Stimulated activated CD8-positive, alpha-beta memory T cell treated with anti-CD3 and anti-CD28 coated beads, Interleukin-7, amount 100 ng/mL, for 1 hour (primary cell): ENCODE measurements at places on chromosomes 1 and 21.

DNA sequence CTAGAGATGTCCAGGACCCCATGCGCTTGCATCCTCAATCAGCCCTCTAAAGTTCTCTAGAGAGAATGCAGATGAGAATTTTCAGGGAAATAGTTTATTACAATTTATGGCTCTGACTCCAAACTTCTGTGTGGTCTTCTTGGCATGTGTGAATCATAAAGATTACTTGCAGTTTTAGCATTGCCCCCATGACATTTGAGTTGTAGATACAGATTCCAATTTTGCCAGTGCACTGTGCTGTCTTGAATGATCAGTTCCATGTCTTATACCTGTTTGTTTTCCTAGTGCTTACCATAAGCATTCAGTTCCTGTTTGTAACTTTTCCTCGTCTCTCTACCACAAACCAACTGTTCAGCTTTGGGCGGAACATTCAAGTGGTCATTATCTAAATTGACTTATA lies 4.8 kb downstream of the KRTAP21-3 start:
- no peak for DNase-seq

GRCh38 chr1:226135059-226135651 lies 51.4 kb downstream of the ACBD3 start:
- no peak for DNase-seq

GRCh38 chr1:184032930-184033418 lies 4.6 kb downstream of the COLGALT2 start:
- DNase-seq: no peak

DNA sequence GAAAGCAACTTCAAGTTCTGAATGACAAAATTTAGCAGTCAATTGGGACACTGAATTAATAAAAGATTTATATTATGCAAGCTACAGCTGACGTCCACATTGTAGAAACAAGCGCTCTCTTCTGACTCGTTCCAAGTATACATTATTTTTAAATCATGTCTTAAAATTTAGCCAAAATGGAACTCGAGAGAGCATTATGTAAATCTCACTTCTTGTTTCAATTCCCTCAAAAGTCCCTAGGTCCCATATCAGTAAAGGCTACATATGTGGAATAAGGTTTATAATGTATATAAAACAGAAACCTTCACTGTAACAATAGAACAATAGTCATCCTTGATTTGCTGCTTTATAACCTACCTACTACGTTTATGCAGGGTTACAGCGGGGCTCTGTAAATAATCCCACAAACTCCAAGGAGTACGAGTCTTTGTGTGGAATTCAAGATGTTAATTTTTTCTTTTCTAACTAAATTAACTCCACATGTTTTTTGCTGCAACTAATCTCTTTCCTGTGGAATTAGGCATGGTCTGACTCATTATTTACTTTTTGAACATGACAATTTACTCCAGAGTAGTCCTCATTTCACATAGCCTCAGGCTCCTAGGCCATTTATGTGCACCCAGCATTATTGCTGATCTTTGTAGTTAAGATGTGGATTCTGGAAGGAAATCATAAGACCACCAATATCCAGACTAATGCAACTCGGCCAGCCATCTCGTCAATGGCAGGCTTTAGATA lies 785.1 kb downstream of the LTN1 start:
- no peak for DNase-seq

DNA sequence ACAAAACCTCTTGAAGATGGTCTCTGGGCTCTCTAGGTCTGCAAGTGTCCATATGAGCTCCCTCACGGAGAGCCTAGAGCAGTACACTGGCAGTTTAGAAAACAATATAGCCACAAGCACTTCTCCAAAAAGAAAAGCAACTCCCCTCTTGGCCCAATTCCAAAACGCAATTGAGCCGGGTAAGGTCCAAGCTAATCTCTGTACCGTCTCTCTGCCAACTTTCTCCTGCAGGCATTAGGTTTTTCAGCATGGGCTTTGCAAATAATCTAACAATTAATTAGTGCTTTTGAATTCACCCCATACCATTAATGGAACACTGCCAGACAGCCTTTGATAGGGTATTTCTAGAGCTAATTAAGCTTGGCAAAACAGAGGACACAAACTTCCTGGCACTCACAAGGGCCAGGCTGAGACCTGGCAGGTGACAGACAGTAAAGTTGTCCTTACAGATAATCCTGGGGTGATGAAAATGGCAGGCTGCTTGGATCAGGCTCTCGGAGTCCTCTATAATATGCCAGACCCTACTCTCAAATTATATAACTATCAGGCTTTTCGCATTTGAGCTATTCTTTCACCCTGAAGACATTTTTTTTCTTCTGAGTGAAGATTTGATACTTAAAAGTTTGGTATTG lies 39.8 kb downstream of the TGFBR3 start:
- no peak for DNase-seq

DNA sequence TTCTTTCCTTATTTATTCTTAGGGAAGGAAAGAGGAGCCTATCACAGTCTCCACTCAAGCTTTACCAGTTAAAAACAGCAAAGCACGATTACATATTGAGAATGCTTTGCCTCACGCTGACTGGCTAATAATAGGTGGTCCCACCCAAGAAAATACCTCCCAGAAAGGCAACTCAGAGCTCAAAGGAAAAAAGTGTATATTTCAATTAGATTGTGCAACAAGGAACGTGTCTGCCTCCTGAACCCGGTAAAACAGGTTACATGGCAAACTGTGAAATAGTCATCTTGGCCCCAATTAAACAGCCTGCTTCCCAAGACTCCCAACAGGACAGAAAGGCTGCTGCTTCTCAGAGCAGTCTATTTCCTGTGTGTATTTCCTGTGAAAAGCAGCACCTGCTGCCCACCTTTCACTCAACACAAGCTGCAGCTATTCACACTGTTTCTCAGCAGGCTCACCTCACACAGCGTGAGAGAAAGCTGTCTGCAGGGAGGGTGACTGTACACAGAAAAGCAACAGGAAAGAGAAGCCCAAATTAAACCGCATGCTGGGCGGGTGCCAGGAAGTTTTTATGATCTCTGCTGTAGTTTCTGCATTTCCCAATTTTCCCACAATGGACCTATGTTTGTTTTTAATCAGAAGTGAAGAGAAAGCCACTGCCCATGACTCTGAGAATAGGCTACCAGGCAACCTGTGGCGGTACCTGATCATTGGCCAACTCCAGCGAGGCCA lies 44.0 kb downstream of the URB1 start:
- no peak for DNase-seq

- DNase-seq: no peak
Observed at GRCh38 chr1:162992945-162993344, 76.2 kb upstream of the RGS4 start.

- no peak for DNase-seq
Observed at GRCh38 chr1:160163615-160164014, 12.2 kb downstream of the ATP1A4 start.

DNA sequence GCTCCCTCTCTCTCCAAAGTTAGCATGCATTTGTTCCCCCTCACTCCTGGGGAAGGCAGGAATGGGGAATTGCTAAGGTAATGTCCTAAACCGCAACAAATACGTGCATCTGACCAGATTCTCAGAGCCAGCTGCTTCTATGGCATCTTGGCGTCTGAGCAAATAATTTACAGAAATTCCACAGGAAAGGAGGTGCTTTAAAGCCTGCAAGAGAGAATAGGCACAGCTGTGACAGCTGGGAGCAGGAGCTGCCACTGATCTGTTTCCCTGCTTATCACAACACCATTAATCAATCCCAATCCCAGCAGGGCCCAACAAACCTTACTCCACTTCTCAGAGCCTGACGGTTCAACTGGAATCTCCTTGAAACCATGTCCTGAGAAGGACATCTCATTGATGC lies 83.5 kb upstream of the ZNF281 start:
- DNase-seq: no peak

DNA sequence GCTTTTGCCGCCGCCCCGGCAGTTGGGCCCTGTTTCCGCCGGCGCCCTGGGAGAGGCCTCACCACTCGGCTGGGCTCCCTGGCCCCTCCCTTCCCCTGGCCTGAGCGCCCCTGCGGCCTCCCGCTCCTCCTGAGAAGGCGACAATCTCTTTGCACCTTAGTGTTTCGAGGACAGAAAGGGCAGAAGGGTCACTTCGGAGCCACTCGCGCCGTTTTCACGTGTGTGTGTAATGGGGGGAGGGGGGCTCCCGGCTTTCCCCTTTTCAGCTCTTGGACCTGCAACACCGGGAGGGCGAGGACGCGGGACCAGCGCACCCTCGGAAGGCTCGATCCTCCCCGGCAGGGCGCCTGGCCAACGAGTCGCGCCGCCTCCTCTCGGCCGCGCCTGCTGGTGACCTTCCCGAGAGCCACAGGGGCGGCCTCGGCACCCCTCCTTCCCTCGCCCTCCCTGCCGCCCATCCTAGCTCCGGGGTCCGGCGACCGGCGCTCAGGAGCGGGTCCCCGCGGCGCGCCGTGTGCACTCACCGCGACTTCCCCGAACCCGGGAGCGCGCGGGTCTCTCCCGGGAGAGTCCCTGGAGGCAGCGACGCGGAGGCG lies 432 bp upstream of the SIM2 start:
- no peak for DNase-seq

DNA sequence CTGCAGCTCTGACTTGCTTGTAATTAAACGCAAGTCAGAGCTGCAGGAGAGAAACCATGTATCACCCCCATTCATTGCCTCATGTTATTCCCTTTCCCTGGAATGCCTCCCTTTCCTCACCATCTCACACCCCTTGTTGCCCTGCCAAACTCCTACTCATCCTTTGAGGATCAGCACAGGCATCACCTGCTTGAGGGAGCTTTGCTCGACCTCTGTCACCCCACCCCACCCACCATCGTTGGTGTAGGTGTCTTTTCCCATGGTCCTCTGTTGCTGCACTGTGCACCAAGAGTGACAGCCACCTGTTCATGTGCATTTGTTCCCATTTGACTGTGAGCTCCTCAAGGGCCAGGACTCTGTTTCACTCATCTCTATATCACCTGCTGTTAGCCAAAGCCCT lies 117.2 kb downstream of the PLPP3 start:
- DNase-seq: no peak

- DNase-seq: no peak
Observed at GRCh38 chr1:107153014-107153413, 12.2 kb downstream of the NTNG1 start.

GRCh38 chr1:202615501-202616354 lies 94.5 kb downstream of the SYT2 start:
- DNase-seq: no peak

DNA sequence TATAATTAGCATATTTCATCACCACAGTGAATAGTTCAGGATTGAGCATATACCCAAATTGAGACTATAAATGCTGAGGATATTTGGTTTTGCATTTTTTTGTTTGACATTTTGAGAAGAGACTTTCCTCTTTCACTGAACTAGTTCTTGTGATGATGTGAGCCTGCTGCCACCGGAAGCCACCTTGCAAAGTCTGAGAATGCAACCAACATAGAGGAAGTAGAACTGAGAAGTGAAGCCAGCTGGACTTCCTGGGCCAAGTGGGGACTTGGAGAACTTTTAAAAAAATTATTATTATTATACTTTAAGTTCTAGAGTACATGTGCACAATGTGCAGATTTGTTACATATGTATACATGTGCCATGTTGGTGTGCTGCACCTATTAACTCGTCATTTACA lies 102.3 kb downstream of the RPE65 start:
- no peak for DNase-seq

DNA sequence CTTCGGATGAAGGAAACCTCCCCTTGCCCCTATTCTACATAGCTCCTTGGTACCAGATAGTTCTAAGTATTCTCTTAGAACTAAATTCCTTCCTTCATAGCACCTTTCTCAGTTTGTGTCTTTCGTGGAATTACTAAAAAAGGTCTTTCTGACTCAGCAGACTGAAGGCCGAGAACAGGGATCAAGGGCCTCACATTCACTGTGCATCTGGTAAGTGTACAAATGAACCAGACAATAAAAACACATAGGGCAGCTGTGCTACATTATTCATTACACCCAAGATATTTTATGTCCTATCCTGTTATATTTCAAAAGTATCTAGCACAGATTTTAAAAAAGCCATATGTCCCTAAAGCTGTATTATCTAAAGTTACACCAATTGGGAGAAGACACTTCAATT lies 62.9 kb upstream of the HP1BP3 start:
- no peak for DNase-seq

DNA sequence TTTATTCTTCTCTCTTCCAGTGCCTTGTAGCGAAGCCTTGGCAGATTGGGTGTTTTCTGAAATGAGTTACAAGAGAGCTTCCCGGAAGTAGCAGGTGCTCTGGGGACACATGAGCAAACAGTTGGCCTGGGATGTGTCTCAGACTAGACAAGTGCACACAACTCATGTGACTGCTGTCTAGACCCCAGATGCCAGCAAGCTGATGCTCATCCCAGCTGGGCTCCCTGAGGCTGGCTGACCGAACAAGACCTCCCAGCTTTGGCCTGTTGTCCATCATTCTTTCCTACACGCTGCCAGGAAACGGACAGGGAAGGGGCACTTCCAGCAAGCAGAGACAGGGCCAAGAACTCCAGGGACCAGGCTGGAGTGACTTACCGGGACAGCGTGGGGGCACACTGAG lies 18.7 kb upstream of the CSF1 start:
- DNase-seq: no peak

DNA sequence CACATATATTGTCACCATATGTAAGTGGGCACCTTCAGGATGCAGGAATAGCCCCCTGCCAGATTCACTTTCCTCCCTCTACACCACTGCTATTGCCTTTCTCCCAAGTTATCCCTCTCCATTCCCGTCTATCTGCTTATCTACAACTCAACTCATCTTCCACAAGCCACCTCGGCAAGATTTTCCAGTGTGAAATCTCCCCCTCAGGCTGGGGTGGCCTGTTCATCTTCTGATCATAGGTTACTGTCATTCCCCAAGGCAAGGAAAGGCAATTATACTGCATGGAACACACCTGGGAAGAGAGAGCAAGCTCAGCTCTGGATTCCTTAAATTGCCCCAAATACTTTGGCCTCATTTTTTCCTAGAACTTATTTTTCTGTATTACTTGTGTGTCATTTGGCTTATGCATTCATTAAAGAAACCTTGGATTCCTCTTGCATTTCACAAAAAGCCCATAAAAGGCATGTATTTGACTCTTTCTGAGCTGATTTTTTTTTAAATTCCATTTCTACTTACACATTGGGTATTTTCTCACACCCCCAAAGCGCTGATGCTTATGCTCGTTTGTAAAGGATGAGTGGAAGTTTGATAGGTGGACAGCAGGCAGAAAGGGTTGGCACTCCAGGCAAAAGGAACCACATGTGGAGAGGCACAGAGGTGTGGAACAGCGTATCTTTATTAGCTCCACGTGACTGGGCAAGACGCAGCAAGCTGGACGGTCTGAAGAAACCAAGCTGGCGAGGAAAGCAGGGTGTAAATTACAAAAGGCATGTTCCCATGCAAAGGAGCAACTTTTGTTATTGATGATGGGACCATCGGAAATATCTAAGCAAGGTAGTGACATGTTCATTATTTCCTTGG lies 169.7 kb upstream of the RAB4A start:
- no peak for DNase-seq

GRCh38 chr1:24606621-24607020 lies 36.5 kb upstream of the SRRM1 start:
- DNase-seq: no peak

DNA sequence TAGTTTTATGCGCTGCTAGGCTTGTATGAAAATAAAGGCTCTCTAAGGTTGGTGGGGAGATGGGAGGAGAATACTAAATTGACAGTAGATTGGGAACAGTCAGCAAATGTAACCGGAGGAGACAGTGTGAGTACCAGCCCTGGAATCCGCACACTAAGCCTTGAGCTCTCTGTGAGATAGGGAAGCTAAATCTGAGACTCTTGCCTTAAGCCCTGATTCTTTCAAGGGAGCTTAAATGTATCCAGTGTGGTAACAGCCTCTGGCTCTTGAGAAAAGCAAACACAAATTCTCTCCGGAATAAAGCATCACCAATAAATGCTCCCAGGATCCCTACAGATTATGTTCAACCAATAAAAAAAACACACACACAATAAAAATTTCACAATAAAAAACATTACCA lies 33.0 kb upstream of the PDPN start:
- no peak for DNase-seq
